SK-MEL-5 (cell line): ENCODE measurements at places on chromosomes 13 and 19. TPM values are rescaled to one million over a fixed set of nuclear protein-coding genes. Genes with fewer than 3 reads are reported as not detected.

DNA sequence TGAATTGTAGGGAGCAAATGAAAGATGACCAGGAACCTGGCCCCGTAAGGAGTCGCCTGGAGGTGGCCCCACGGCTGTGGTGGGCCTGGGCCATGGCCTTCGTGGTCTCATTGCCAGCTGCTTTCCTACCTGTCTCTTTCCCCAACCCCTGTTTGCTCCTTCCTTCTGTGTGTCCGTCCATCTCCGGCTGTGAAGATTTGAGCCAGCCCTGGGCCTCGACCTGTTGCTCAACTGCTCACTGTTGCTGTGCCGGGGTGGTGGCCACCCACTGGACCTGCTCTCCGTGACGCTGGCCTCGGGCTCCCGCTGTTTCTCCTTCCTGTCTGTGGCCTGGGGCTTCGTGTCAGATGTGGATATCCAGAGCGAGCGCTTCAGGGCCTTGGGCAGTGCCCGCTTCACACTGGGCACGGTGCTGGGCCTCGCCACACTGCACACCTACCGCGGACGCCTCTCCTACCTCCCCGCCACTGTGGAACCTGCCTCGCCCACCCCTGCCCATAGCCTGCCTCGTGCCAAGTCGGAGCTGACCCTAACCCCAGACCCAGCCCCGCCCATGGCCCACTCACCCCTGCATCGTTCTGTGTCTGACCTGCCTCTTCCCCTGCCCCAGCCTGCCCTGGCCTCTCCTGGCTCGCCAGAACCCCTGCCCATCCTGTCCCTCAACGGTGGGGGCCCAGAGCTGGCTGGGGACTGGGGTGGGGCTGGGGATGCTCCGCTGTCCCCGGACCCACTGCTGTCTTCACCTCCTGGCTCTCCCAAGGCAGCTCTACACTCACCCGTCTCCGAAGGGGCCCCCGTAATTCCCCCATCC lies 8.5 kb downstream of the DBP start:
- DNase-seq = no peak

DNA sequence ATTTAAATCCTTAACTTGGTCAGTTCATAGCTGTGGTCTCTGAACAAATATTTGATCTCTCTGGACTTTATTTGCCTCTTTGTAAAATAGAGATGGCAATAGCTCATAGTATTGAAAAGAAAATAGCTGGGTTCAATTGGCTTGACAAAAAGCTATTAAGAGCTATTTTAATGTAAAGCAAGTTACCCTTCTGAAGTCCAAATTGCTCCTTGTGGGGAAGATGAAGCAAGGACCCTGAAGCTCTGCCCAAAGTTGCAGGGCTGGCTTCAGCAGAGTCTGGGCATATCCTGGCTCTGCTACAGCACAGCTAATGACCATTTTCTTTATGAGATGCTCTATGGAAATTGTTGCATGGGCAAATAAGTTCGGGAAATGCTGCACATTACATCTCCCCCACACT lies 484.5 kb downstream of the TDRD3 start:
- no peak for DNase-seq

GRCh38 chr13:42071672-42072419 lies 23.4 kb downstream of the DGKH start:
- DNase-seq = no peak

GRCh38 chr13:26531742-26532141 lies 25.7 kb upstream of the WASF3 start:
- no peak for DNase-seq

The ZNF584 gene
- 12.5 and 13.9 TPM in 2 replicates for total RNA-seq

The MBD3L2 gene
- not detected in 2 replicates for total RNA-seq

DNA sequence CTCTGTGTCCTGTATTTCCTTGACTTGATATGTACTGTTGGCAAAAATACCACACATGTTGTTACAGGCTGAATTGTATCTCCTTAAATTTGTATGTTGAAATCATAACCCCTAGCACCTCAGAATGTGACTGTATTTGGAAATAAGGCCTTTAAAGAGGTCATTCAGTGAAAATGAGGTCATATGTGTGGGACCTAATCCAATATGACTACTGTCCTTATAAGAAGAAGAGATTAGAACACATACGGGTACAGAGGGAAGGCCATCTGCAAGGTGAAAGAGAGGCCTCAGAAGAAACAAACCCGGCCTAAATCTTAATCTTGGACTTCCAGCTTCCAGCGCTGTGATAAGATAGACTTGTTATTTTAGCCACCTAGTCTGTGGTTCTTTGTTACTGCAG lies 202.5 kb downstream of the NUFIP1 start:
- no peak for DNase-seq

- DNase-seq = no peak
Observed at GRCh38 chr13:40613192-40613818, 53.1 kb downstream of the FOXO1 start.

DNA sequence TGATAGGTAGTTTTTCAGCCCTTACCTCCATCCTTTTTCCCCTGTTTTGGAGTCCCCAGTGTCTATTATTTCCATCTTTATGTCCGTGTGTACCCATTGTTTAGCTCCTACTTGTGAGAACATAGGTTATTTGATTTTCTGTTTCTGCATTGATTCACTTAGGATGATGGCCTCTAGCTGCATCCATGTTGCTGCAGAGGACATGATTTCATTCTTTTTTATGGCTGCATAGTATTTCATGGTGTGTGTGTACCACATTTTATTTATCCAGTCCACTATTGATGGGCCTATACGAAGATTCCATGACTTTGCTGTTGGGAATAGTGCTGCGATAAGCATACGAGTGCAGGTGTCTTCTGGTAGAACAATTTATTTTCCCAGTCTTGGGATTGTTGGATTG lies 15.0 kb upstream of the ZNF527 start:
- DNase-seq = no peak

The LIPE gene
- not detected in 2 replicates for total RNA-seq

GRCh38 chr13:28056970-28057712 lies 43.2 kb downstream of the FLT3 start:
- DNase-seq = no peak

DNA sequence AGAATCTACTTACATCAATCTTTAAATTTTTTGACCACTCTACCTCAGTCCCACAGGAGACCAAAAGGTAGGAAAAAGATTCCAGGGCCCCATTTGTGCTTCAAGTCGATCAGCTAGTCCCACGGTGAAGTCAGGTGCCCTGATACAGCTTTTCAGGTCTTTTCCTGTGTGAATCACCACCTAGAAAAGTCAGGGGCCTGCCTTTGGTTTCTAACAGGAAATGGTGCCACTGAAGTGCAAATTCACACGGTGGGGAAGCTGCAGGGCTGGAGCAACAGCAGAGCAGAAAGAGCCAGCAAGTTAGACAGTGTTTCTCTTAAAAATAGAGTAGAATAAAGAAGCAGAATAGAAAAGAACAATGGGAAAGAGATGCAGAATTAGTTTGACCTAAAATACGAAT lies 107.5 kb downstream of the KLF12 start:
- DNase-seq = peak; percentile 4

- no peak for DNase-seq
Observed at GRCh38 chr13:60260440-60260839, 96.7 kb upstream of the DIAPH3 start.

DNA sequence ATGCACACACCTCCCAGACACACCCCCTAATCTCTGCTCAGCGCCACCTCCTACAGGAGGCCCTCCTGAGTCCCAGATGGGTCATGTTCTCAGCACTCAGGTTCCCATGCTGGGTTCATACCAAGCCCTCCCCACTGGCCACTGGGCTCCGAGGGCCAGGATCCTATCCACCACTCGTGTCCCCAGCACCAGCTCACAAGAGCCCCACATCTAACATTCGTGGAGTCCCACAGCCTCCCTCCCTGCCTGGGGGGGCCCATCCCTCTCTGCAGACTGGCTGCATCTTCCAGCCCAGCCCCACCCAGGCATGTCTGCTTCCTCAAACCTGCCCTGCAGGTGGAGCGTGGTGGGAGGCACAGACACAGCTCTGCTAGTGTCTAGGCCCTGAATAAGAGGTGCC lies 227.4 kb downstream of the TUBA3C start:
- DNase-seq = no peak

The PRODH2 gene
- total RNA-seq = not detected in 2 replicates

The SMARCA4 gene
- 5.8 and 7.2 TPM in 2 replicates for total RNA-seq

The TNFSF13B gene
- total RNA-seq = 2.4 and 5.8 TPM in 2 replicates

The ZNF763 gene
- 0.51 and 1.8 TPM in 2 replicates for total RNA-seq

DNA sequence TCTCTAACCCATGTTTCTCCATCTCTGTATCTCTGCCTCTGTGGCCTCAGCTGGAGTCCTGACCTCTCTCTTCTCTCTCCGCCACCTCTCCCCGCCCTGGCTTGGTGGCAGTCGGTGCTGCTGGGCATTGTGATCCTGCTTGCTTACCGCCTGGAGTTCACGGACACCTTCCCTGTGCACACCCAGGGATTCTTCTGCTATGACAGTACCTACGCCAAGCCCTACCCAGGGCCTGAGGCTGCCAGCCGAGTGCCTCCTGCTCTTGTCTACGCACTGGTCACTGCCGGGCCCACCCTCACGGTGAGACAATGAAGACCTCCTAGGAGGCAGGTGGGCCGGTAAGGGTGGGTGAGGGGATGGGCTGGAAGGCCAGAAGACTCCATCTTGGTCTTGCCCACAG lies 4.2 kb downstream of the PLPPR2 start:
- no peak for DNase-seq

- DNase-seq = peak; percentile 29
Observed at GRCh38 chr13:98254513-98254912, 77.4 kb upstream of the RNF113B start.

DNA sequence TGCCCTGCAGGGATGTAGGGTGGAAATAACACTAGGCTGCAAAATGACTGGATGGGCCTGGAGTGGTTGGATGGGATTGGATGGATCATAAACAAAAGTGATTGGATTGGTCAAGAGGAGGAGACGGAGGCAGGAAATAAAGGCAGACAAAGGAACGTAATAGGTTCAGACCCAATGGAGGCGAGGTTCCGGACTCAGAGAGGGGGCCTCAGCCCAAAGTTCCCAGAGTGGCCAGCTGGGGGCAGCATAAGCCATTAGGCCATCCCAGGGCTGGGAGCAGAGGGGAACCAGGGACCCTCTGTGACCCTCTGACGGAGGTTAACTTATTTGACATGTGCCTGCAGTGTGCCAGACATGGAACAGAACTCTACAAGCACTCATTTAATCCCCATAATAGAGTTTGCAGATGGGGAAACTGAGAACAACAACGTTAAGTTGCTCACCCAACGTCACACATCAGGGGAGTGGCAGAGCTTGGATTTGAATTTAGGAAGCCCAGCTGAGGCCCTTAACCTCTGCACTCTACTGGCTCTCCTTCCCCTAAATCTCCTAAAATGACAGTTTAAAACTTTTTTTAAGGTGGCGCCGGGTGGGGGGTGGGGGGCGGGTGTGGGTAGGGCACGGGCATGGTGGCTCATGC lies 15.3 kb upstream of the MAP1S start:
- peak; percentile 74 for DNase-seq

DNA sequence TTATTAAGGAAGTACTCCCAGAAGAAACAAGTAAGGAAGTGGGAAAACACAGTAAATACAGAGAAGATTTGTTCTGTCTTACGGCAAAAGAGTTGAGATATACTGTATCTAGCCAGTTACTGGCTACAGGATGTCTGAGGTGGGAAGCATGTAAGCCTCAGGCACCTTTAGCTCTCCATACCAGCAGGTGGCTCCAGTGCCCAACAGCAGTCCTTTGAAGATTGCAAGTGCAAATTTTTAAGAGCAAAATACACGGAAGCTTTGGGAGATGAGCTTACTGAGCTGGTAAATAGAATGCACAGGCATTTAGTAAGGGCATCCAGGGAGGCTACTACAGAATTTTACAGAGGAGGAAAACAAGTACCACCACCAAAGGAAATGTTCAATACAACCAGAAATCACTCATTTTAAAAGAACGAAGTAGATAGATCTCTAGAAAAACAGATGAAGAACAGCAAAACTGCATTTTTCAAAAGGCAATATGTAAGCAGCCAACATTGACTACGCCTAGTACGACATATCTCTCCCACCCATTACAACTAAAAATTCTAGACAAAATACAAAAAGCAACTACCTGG lies 57.9 kb upstream of the VSTM2B start:
- peak; percentile 60 for DNase-seq
